ENCODE measurements at places on chromosomes 1 and 21.
A peak's percentile ranks its signal among the peaks of the same experiment; 100 is the strongest.

DNA sequence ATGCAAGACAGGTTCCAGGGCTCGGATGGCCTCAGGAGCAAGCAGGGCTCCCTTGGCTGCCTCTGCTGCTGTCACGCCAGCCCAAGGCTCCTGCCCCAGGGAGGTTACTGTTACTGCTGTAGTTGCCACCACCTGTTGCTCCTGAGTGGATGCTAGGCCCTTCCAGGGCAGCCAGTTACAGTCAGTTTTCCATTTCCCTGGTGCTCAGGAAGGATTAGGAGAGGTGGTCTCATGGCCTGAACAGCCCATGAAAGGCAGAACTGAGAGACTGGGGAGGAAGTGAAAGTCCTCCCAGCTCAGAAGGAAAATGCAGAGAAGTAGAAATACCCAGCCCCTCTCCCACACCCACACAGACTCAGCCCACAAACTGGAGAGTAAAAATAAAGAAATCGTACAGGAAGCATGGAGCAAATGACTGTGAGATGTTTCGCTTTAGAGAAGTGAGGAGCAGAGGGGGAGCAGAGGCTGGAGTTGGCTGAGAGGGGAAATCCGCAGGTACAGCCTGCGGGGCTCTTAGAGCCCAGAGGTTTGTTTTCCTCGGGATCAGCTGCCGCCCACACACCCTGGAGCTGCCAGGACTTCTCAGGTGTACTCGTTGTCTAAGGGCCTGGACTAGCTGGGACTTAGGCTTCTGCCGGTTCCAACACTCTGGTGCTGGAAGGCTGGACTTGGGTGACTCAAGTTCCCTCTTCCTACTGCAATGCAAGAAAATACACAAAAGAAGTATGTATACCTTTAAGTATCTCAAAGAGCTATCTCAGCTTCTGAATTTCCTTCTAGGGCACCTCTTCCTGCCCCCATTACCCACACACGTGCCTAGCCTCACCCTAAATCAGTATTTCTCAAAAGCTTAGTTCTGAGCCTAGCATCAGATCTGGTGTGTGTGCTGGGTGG, 2.3 kb downstream of the IL6R start:
- no peak for DNase-seq

DNA sequence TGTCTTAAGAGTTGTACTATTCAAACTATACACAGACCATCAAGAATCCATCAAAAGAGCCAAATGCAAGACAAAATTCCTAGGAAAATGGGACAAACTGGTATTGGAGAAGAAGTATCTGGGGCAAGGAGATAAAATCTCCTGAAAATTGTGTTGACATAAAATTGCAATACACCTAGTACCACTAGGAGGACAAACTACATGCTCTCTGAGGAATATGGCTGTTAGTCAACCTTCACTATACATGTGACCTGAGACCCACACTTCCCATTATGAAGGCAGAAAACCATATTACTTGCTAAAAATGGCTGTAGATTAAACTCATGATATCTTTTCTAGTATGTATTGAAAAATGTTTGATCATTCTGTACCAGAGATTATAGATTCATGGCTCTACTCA, 30.0 kb downstream of the IRF2BP2 start:
- DNase-seq, result peak; percentile 26

DNA sequence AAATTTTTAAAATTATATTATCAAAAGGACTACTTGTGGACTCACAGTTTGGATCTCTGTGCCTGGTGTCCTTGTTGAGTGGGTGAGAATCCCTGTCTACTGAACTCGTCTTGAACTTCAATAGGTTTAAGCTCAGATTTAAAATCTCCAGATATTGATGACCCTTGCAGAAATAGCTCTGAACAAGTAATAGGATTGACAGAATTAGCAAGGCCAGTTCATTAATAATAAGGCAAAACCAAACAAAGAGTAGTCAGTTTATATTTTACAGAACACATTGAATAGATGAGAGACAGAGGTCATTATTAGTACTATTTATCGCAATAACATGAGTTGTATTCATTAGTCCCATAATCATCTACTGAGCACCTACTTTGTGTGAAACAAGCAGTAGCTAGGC, at the start of gene PDC:
Gene PDC (minus strand): TSS at position 101 of the 400 bp plus-strand sequence. CDS start 11,655 bp downstream, outside the sequence.
- DNase-seq, result no peak

DNA sequence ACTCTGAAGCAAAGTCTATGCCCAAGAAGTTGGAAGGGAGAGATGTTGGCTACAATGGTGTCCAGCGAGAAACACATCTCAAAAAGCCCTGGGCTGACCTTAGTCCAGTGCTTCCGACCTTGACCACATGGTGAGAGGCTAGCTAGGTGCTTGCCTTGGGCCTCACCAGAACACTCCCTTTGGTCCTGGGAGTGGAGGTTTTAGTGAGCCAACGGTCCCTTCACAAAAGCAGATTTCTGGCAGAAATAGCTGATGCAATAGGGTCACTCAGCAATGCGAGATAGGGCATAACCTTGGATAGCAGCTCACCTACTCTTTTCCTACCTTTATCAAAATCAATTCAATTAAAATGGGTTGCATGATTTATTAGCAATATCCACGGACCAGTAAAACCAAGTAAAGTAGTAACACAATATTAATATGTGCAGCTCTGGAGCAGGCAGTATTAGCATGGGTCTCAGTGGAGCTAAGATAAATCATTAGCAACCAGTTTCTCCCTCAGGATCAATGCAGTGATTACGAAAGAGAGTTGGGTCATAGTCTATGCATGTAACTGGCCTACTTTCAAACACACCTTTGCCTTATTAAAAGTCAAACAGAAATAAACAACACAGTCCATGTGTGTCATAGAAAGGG, 1.9 kb downstream of the SLC30A10 start:
- peak; percentile 46 for DNase-seq

GRCh38 chr1:171298696-171299095, 15.3 kb upstream of the FMO4 start:
- DNase-seq, result no peak

DNA sequence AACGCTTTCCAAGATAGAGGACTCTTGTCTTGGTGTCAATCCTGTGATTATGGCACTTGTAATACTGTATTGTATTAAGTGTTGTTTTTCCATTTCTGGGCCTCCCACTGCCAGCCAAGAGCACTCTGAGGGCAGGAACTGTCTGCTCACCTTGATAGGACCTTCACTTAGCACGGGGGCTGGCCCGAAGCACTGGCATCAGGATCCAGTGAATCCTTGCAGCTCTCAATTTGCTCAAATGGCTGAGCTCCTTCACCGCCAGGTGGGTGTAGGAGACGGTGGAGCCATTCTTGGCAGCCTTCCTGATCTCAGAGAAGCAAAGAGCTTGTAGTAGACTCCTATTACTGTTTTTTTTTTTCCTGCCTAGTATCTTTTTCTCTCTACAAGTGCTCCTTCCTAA, 17.7 kb downstream of the MECR start:
- DNase-seq, result no peak

DNA sequence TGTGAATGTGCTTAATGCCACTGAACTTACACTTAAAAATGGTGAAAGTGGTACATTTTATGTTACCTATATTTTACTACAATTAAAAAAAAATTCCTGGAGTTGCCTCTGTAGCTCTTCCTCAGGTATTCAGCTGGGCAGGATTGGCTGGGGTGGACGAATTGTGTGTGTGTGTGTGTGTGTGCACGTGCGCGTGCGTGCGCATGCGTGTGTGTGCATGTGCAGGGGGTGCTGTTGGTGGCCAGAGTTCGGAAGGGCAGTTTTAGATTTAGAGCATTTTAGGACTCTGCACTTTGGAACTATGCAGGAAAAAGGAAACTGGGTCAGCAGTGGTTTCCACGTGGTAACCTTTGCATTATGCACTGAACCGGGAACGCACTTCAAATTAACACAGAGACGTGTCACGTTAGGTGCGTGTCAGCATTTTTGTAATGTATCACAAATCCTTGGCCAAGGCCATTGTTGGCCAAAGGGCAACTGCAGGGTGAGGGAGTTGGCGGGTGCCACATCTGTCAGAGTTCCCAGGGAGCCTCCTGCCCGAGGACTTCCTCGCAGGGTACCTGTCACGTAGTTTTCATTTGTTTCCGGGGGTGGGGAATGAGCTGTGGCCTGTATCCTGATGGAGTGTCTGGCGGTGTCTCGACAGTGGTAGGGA, 312.8 kb downstream of the CAMTA1 start:
- DNase-seq, result no peak

- DNase-seq, result no peak
Measured at GRCh38 chr21:41972511-41973205, 18.8 kb upstream of the C2CD2 start.

- no peak for DNase-seq
Measured at GRCh38 chr21:15667819-15668218, 62.0 kb upstream of the USP25 start.

DNA sequence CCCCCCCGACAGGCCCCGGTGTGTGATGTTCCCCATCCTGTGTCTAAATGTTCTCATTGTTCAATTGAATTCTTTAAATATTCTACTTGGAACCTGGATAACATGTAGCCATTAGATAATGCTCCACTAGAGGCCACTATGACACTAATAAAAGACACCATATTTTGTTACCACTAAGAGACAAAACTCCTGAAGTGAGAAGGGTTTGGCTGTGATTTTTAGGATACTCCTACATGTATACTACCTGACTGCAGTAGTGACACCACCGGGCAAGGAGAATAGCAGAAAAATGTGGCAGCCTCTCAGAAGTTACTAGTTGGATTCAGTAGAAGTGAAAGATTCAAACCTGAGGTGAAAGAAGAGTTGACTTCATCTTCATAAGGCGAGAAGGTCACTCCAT, 36.0 kb downstream of the F5 start:
- peak; percentile 53 for DNase-seq

DNA sequence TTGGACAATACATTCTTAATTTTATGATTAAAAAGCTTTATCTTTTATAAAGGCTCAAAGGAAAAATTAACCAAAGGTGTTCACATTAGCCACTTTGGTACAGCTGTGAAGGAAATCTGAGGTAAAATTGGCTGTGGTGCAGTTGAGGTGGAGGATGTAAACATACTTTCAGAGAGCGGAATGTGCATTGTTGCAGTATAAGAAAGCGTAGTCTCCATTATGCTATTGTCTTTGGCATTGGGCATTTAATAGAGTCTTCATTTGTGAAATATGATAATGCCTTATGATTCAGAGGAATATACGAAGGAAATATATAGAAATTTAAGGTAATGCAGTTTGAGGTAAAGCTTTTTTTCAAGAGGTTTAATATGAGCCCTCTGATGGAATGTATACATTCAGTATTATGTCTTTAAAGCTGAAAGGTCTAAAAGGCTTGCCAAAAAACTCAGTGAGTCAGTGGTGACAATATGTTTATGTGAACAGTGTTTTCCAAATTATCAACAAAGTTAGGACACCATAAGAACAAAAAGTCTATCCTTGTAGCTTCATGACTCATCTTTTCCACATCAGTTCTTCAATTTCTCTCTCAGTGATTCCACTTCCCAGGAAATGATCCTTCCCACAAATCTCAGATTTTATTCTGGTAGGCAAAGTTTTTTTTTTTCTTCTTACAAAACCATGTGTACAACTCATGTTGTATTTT, 26.9 kb upstream of the DDR2 start:
- DNase-seq, result peak; percentile 72

DNA sequence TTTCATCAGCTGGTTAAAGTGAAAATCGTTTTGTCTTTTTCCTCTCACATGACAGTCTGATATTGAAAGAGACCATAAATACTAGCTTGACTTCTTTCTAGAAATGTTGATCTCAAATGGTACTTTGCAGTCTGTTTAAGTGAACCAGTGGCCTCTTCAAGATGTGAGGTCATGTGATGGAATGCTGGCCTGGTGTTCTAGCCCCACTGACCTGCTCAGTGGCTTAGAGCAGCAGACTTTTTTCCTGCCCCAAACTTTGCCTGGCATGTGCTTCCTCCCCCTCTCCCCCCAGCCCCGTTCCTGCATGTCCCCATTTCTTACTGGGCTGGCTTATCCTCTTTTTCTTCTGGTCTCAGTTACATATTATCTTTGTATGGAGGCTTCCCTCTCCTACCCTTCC, 34.3 kb downstream of the ZYG11A start:
- no peak for DNase-seq

DNA sequence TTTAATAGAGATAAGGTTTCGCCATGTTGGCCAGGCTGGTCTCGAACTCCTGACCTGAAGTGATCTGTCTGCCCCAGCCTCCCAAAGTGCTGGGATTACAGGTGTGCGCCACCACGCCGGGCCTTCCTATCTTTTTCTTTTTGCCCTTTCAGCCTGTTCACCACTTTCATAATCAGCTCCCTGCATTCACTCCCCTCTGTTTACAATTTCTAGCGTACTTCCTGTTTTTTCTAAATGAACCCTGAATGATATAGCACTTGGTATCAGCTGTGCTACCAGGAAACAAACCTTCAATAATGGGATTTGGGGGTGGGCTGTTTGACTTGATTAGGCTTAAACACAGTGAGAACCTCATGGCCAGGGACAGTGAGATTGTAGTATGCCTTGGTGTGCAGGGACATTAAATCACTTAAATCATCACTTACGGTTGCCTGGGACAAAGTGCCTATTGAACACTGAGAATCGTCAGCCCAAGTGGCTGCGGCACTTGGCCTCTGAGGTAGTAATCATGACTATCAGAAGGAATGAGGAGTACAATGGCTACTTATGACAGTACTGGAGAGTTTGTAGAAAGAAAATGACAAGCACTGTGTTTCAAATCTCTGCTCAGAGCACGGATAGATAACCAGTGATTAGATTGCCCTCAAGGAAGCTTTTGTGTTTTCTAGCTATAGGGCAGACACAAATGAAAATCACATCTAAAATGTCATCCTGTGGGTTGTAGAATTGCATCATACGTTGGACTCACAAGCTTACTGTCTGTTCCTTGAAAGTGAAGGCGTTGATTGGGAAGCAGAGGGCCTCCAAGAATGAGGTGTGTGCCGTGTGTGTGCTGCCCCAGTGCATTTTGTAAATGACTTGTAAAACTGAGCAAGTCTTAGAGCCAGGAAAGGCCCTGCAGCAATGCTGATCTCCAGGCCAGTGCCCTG, 661.8 kb downstream of the MATN1 start:
- no peak for DNase-seq

GRCh38 chr1:81424061-81424460, 376.7 kb upstream of the ADGRL2 start:
- DNase-seq, result no peak

DNA sequence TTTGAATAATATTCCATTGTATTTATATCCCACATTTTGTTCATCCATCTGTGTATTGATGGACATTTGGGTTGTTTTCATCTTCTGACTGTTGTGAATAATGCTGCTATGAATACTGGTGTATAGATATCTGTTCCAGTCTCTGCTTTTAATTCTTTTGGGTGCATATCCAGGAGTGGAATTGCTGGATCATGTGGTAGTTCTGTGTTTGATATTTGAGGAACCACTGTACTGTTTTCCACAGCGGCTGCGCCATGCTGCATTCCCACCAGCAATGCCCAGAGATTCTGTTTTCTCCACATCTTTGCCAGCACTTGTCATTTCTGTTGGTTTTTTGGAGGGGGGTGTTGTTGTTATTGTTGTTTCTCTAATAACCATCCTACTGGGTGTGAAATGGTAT, 131.6 kb upstream of the KIF26B start:
- no peak for DNase-seq

- peak; percentile 41 for DNase-seq
Measured at GRCh38 chr1:102970496-102971078, 137.7 kb downstream of the COL11A1 start.

GRCh38 chr1:6776895-6777294, 8.4 kb upstream of the CAMTA1 start:
- DNase-seq, result no peak

All from RWPE1 (cell line).